Cardiac muscle cell (in vitro differentiated cells and primary cell): ENCODE measurements at places on chromosomes 3 and 15. TPM values are rescaled to one million over a fixed set of nuclear protein-coding genes. Genes with fewer than 3 reads are reported as not detected.

The ALDH1A2 gene
- total RNA-seq, result 4.0 and 6.6 TPM in 2 replicates

The VPS13C gene
- total RNA-seq, result 13.8 and 31.8 TPM in 2 replicates

The MRPL46 gene
- 32.9 and 34.5 TPM in 2 replicates for total RNA-seq

DNA sequence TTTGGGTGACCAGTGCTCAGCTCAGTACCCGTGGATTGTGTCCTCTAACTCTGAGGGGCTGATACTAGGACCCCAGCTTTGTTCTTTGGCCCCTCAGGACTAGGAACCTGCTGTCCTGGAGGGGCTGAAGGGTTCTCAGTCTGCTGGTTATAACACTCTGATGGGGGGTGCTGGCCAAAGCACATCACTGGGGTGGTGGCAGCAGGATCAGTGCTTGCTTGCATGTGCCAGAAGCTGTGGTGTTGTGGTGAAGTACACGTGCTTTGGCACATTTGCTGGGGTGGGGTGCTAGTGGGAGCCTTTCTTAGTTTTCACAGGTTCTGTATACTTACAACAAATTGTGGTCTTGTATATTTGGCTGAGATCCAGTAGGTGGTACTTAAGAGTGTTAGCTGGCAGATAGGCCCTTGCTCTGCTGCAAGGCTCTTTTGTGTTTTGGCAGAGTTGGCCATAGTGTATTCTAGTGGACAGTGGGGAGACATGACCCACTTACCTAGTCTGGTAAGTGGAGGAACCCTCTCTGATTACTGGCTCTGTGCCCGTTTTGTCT is 344.3 kb downstream of the EDEM1 start:
- no peaks in the 10 kb centered on the region for H3K36me3 ChIP-seq
- no peaks in the 10 kb centered on the region for H3K27me3 ChIP-seq
- H3K27ac ChIP-seq, result no peak overlapping the region

GRCh38 chr15:52672661-52673060 is 6.5 kb downstream of the ATOSA start:
- peaks cover 36% of the 10 kb centered on the region for H3K36me3 ChIP-seq
- H3K4me1 ChIP-seq, result peaks cover 9% of the 10 kb centered on the region
- no peak for DNase-seq
- H3K27me3 ChIP-seq, result no peaks in the 10 kb centered on the region
- H3K4me3 ChIP-seq, result no peak overlapping the region

DNA sequence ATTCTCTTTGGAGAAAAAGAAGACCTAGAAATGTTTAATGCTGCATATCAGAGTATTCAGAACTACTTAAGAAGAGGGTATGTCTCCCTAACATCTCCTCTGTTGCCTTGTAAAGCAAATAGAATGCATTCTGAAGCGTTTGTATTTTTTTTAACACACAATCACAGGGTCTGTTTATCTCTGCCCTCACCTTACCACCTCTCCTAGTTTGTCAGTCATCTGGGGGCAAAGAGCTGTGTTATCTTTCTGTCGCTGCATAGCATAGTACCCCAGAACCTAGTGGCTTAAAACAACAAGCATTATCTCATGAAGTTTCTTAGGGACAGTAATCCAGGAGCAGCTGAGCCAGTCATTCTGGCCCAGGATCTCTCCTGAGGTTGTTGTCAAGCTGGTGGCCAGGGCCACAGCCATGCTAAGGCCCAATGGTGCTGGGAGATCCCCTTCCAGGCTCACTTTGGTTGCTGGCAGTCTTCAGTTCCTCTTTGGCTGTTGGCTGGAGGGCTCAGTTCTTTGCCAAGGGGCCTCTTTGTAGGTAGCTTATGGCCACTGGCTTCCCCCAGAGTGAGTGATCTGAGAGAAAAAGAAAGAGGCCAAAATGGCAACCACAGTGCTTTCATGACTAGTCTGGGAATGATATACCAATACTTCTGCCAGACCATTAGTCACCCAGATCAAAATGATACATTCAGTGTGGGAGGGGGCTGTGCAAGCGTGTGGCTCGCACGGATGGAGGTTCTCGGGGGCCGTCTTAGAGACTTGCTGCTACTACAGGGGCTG is 17.8 kb downstream of the EDEM1 start:
- H3K27me3 ChIP-seq, result no peaks in the 10 kb centered on the region
- H3K27ac ChIP-seq, result peak overlapping the region; percentile 83
- no peak for DNase-seq

- no peak overlapping the region for H3K4me3 ChIP-seq
- no peak for DNase-seq
- no peaks in the 10 kb centered on the region for H3K4me1 ChIP-seq
- no peak overlapping the region for H3K27ac ChIP-seq
- H3K36me3 ChIP-seq, result peaks cover 27% of the 10 kb centered on the region
Observed at GRCh38 chr3:5198986-5199731, 11.7 kb downstream of the EDEM1 start.

The NLGN1 gene
- 7.6 and 10.9 TPM in 2 replicates for total RNA-seq

The GOLGA6L10 gene
- 0.12 and 0.28 TPM in 2 replicates for total RNA-seq

The UBA3 gene
- 73.7 and 97.0 TPM in 2 replicates for total RNA-seq

GRCh38 chr3:177512945-177513814 is 315.9 kb upstream of the TBL1XR1 start:
- no peaks in the 10 kb centered on the region for H3K36me3 ChIP-seq
- DNase-seq, result no peak
- H3K27me3 ChIP-seq, result no peaks in the 10 kb centered on the region

DNA sequence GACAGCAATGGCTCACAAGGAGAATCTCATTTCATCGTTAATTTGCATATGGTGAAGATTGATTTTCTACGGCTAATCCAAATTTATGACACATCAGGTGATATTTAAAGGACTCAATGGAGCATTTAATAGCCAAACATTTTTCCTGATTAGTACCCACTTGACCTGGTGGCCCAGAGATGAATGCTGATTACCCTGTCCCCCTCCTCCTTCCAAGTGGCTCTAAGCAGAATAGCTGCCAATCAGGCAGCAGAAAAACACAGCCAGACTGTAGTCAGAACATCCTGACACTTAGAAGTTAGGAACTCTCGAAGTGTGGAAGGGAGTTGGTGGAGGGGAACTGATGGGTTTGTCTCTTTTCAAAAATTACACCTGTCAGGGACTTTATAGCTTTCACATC is 302.5 kb downstream of the ZNF621 start:
- no peak overlapping the region for H3K27ac ChIP-seq
- H3K4me3 ChIP-seq, result no peak overlapping the region
- no peak for DNase-seq
- H3K36me3 ChIP-seq, result no peaks in the 10 kb centered on the region
- peaks cover 15% of the 10 kb centered on the region for H3K4me1 ChIP-seq

The ADIPOQ gene
- total RNA-seq, result not detected in 2 replicates

The CCDC54 gene
- total RNA-seq, result not detected in 2 replicates

- peak within 1 kb of the TSS; percentile 100 for H3K4me3 ChIP-seq
- H3K27ac ChIP-seq, result peak within 1 kb of the TSS; percentile 97
- peaks cover 4% of the 10 kb centered on the region for H3K4me1 ChIP-seq
Observed at GRCh38 chr3:184154885-184155643, at the start of gene DVL3. DVL3 (plus strand) TSS chr3:184155377; CDS start chr3:184155636, 259 bp downstream.

DNA sequence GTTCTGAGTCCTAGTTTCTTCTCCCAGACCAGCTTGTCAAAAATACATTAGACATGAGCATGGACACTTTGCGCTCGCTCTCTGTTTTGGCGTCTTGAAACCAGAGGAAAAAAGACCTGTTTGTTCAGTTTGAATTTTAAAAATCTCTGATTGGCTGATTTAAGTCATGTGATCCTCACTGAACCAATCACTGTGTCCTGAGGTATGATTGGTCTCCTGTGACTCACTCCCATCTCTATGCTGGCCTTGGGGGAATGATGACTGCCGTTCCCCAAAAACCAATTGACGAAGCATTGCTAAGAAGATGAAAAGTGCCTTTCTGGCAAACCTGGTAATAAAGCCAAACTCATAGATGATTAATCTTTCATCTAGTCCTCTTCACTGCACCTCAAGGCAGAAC is 256.5 kb downstream of the IL5RA start:
- no peak for DNase-seq
- no peaks in the 10 kb centered on the region for H3K27me3 ChIP-seq
- H3K4me3 ChIP-seq, result no peak overlapping the region
- no peaks in the 10 kb centered on the region for H3K36me3 ChIP-seq

DNA sequence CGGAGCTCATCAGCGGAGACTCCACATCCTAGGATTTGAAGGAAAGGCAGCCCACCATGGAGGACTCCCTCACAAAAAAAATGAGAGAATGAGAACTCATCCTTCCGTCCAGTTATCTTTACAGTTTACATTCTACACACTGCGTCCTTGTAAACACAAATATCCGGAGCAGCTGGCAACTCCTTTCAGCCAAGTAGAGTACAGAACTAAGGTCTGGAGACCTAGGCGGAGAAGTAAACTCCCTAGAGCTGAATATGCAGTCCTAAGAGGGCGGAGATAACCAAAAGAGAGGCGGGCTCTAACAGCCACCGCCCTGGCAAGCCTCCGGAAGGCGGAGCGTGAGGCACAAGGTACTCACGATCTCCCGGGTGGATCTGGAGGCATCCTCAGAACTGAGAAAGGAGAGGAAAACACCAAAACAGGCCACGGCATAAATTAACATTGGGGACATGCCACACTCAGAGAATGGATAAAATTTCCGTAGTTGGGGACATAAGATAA is 924 bp upstream of the SIN3A start:
- no peaks in the 10 kb centered on the region for H3K36me3 ChIP-seq
- no peaks in the 10 kb centered on the region for H3K4me1 ChIP-seq
- no peaks in the 10 kb centered on the region for H3K27me3 ChIP-seq
- peak overlapping the region; percentile 54 for H3K4me3 ChIP-seq
- DNase-seq, result peak; percentile 84

DNA sequence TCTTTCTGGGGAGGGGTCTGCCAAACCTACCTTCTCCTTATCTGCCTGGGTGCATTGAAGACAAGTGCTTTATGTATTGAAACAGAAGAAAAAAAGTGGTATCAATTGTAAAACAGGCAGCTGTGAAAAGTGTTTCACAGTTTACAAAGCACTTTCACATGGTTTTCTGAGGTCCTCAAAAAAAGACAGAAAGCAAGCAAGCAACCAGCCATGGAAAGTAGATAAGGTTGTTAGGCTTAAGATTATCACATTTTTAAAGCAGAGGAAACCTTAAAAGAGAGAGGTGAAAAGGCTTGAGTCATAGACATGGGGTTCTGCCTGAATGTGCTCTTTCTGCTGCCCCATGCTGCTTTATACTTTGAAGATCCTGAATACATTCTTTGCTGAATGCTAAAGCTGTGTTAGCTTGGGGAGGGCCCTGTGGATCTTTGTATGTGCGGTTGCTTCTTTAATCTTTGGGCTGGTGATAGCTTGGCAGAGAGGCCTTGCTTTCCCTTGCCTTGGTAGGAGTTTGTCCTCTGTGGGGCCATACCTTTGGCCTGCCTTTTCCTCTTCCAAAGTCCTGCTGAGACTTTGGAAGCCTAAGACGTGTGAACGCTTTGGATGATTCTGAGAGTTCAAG is 2.6 kb downstream of the SMAD3 start:
- DNase-seq, result no peak
- no peaks in the 10 kb centered on the region for H3K27me3 ChIP-seq
- H3K4me1 ChIP-seq, result peaks cover 48% of the 10 kb centered on the region
- peak overlapping the region; percentile 66 for H3K4me3 ChIP-seq
- H3K36me3 ChIP-seq, result no peaks in the 10 kb centered on the region
- H3K27ac ChIP-seq, result peak overlapping the region; percentile 36

The FANCD2OS gene
- not detected in 2 replicates for total RNA-seq

- H3K36me3 ChIP-seq, result no peaks in the 10 kb centered on the region
- DNase-seq, result no peak
- no peaks in the 10 kb centered on the region for H3K27me3 ChIP-seq
- no peak overlapping the region for H3K27ac ChIP-seq
Observed at GRCh38 chr3:107621465-107621864, 98.7 kb downstream of the BBX start.

DNA sequence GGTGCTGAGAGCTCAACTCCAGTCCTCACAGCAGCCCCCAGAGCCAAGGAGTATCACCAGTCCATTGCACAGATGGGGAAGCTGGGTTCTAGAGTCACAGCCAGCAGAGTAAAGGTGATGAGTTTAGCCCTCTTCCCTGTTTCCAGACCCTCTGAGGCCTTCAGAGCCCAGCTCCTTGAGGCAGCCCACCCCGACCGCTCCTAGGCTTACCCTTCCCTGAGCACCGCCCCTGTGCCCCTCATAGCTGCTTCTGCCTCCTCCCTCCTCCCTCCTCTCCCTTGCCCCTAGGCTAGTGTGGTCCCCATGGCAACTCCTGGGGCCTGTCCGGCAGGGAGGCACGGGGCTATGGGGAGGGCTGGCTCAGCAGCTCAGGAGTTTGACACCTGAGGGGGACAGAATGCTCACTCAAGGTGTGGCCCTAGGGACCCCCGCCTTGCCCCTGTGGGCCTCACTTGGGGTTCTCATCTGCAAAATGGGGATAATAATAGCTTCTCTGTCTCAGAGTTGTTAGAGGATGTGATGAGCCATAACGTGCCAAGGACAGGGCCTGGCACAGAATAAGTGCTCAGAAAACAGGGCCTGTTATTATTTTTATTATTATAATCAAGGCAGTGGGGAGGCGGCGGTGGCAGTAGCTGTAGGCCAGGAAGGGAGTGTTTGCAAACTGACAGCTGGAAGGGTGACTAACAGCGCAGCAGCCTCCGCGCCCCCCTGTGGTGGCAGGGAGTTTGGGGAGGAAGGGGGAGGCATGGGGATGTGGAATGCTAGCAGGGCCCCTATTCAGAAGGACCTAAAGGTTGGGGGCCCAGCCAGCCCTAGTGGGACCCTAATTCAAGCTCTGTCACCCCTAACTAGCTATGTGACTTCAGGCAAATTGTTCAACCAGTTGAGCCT is 11.5 kb downstream of the CSK start:
- no peaks in the 10 kb centered on the region for H3K27me3 ChIP-seq
- peaks cover 18% of the 10 kb centered on the region for H3K4me1 ChIP-seq
- DNase-seq, result peak; percentile 30

GRCh38 chr3:184336547-184337398 is 627 bp upstream of the FAM131A start:
- H3K4me1 ChIP-seq, result peaks cover 5% of the 10 kb centered on the region
- H3K4me3 ChIP-seq, result peak overlapping the region; percentile 66
- H3K27ac ChIP-seq, result peak overlapping the region; percentile 93
- H3K27me3 ChIP-seq, result no peaks in the 10 kb centered on the region

The DISP2 gene
- 0.15 and 0.21 TPM in 2 replicates for total RNA-seq

DNA sequence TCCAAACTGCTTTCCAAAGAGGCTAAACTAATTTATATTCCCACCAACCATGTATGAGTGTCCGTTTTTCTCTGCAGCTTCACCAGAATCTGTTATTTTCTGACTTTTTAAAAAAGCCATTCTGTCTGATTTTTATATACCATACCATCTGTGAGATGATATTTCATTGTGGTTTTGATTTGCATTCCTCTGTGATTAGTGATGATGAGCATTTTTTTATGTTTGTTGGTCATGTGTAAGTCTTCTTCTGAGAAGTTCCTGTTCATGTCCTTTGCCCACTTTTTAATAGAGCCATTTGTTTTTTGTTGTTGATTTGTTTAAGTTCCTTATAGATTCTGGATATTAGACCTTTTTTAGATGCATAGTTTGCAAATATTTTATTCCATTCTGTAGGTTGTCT is 179.4 kb upstream of the ALCAM start:
- H3K27ac ChIP-seq, result no peak overlapping the region
- no peaks in the 10 kb centered on the region for H3K4me1 ChIP-seq
- no peak overlapping the region for H3K4me3 ChIP-seq
- H3K36me3 ChIP-seq, result no peaks in the 10 kb centered on the region
- no peak for DNase-seq

- DNase-seq, result no peak
- no peaks in the 10 kb centered on the region for H3K4me1 ChIP-seq
- no peak overlapping the region for H3K27ac ChIP-seq
- H3K27me3 ChIP-seq, result no peaks in the 10 kb centered on the region
- no peaks in the 10 kb centered on the region for H3K36me3 ChIP-seq
Observed at GRCh38 chr3:186180891-186181481, 72.1 kb upstream of the ETV5 start.
